ENCODE measurements at places on chromosomes 2 and 18. TPM values are rescaled to one million over a fixed set of nuclear protein-coding genes. Genes with fewer than 3 reads are reported as not detected.
A peak's percentile ranks its signal among the peaks of the same experiment; 100 is the strongest.

SLC16A14 gene
- 0.37 TPM for total RNA-seq

- H3K4me3 ChIP-seq: no peak overlapping the region
- H3K36me3 ChIP-seq: peaks cover 11% of the 10 kb centered on the region
- peaks cover 41% of the 10 kb centered on the region for H3K4me1 ChIP-seq
- no peak for DNase-seq
- no peaks in the 10 kb centered on the region for H3K27me3 ChIP-seq
Observed at GRCh38 chr2:6934345-6934744, 17.1 kb downstream of the RNF144A start.

DNA sequence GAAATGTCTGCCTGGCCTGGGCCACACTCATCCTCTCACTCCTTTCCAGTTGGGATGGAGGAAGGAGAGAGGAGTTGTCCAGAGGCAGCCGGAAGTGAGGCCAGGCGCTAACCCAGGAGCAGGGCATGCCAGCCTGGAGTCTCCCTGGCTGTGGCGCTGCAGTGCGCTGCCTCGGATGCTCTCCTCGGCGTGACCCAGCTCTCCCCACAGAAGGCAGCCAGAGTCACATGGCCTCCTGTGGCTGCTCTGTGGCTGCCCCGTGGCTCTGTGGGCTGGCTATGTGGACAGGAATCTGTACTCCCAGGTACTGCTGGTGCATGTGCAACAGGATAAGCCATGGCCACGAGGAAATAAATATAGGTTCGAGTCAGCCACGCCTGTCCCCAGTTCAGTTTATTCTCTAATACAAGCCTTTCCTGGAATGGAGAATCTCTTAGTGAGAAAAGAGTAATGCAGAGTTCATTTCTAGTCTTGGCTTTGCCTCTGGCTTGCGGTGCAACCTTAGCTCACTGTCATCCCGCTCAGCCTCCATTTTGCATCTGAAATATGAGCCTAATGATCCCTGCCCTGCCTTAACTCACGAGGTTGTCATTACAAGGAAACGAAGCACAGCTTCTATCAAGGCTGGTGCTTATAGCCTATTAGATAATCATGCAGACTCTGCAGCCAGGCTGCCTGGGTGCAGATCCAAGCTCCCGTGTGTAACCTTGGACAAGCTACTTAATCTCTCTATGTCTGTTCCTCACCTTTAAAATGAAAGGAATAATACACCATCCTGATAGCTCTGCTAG is 106.3 kb downstream of the ANTXR1 start:
- H3K4me1 ChIP-seq: no peaks in the 10 kb centered on the region
- DNase-seq: no peak
- H3K36me3 ChIP-seq: no peaks in the 10 kb centered on the region
- H3K27me3 ChIP-seq: peaks cover 23% of the 10 kb centered on the region

GRCh38 chr2:100813527-100813926 is 6.4 kb upstream of the NPAS2 start:
- peaks cover 16% of the 10 kb centered on the region for H3K27me3 ChIP-seq
- DNase-seq: no peak
- peak overlapping the region; percentile 31 for H3K4me3 ChIP-seq
- no peaks in the 10 kb centered on the region for H3K36me3 ChIP-seq
- peaks cover 41% of the 10 kb centered on the region for H3K4me1 ChIP-seq

TSGA10 gene
- total RNA-seq: 14.4 TPM

- H3K4me3 ChIP-seq: no peak overlapping the region
- peaks cover 7% of the 10 kb centered on the region for H3K36me3 ChIP-seq
- H3K4me1 ChIP-seq: peaks cover 15% of the 10 kb centered on the region
- DNase-seq: no peak
- peaks cover 10% of the 10 kb centered on the region for H3K27me3 ChIP-seq
- no peak overlapping the region for H3K27ac ChIP-seq
Observed at GRCh38 chr2:8115456-8115855, 566.4 kb upstream of the ID2 start.

DNA sequence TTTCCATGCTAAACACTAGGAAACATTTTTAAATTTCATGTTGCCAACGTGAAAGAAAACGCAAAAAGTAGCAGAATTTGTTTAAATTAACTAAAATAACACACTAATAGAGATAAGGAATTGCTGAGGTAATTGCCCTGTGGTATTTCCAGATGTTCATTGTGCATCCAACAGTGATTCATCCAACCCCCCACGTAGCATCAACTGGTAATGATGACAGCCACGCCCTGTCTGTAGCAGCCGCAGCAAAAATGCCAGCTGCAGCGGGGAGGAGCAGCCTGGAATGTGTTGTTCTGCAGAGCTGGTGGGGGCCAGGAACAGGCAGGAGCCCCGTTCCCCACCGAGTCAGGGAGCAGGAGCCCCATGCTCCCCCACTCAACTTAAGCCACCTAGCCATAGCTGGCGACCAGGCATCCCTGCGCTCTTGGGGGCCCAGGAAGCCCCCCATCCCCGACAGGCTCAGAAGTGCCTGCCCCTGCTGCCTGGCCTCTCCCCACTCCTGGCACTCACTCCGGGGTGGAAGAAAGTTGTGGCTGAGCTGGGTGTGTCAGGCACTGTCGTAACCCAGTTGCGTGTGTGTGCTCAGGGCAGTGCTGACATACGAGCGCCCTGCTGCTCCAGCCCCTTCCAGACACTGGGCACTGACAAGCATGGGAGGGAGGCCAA is 695.1 kb upstream of the ACVR2A start:
- no peaks in the 10 kb centered on the region for H3K27me3 ChIP-seq
- H3K36me3 ChIP-seq: peaks cover 5% of the 10 kb centered on the region
- H3K4me3 ChIP-seq: no peak overlapping the region
- no peak for DNase-seq
- no peaks in the 10 kb centered on the region for H3K4me1 ChIP-seq

DNA sequence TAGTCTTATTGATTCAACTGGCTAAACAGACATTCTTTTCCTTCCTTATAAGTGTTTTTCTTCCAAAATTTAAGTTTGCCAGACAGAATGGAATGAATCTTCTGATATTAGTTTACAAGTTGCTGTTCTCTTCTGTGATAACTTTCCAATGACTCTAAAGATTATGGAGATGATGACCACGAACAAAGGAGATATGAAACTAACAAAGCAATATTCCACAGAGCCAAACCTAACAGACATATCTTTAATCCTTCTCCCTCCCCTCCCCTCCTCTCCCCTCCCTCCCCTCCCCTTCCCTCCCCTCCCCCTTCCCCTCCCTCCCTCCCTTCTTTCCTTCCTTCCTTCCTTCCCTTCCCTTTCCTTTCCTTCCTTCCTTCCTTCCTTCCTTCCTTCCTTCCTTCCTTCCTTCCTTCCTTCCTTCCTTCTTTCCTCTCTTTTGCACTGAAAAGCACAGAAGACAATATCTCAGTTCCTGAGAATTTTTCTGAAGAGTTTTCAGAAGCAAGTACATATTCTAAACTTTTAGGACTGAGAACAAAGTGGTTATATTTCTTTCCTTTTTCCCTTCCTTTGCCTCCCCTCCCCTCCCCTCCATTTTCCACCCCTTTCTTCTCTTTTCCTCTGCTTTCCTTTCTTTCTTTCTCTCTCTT is 89.9 kb downstream of the KCNH7 start:
- DNase-seq: no peak
- H3K4me3 ChIP-seq: no peak overlapping the region
- no peaks in the 10 kb centered on the region for H3K36me3 ChIP-seq
- no peaks in the 10 kb centered on the region for H3K4me1 ChIP-seq
- no peak overlapping the region for H3K27ac ChIP-seq

- no peak overlapping the region for H3K4me3 ChIP-seq
- H3K4me1 ChIP-seq: no peaks in the 10 kb centered on the region
- DNase-seq: no peak
- no peak overlapping the region for H3K27ac ChIP-seq
Observed at GRCh38 chr2:221477714-221478484, 94.2 kb downstream of the EPHA4 start.

CYP26B1 gene
- total RNA-seq: not detected

TRABD2A gene
- total RNA-seq: 35.1 TPM

QPCT gene
- 0.70 TPM for total RNA-seq

- no peak overlapping the region for H3K4me3 ChIP-seq
- H3K27me3 ChIP-seq: no peaks in the 10 kb centered on the region
- DNase-seq: peak; percentile 59
- H3K4me1 ChIP-seq: no peaks in the 10 kb centered on the region
Observed at GRCh38 chr2:74876081-74876886, 42.4 kb downstream of the HK2 start.

- no peaks in the 10 kb centered on the region for H3K27me3 ChIP-seq
- no peak overlapping the region for H3K27ac ChIP-seq
- H3K4me3 ChIP-seq: no peak overlapping the region
- no peaks in the 10 kb centered on the region for H3K36me3 ChIP-seq
- no peaks in the 10 kb centered on the region for H3K4me1 ChIP-seq
Observed at GRCh38 chr2:164554487-164554886, 66.8 kb downstream of the GRB14 start.

WNT6 gene
- 0.19 TPM for total RNA-seq

DNA sequence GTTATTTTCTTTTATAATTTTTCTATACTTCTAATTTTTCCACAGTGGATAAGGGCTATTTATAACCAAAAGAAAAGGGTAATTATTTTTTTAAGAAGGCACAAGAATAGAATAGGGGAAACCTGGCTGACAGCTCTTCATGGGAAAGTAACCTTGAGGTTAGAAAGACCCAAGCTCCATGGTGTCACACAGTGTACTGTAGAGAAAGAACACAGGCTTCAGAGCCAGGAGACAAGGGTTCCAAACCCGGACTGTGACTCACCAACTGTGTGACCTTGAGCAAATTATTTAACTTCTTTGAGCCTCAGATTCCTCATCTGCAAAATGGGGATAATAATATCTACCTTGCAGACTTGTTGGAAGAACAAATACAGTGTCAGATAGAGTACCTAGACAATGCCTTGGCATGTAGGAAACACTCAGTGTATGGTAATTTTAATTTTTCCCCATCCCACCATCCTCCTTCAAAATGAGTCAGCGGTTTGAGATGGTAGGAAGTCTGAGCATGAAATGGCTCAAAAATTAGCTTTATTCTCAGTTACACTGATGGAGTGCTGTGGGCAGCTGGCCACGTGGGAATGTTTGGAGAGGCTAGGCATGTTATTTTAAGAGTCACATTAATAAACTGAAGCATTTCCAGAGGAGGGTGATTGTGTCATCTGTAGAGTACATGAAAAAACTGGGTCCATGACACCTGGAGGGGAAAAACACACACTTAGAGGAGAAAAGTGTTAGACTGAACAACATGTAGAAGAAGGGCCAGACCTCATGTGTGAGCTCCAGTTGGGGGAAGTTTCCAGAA is 36.7 kb downstream of the TMEM37 start:
- peaks cover 6% of the 10 kb centered on the region for H3K4me1 ChIP-seq
- DNase-seq: no peak
- no peak overlapping the region for H3K27ac ChIP-seq

DNA sequence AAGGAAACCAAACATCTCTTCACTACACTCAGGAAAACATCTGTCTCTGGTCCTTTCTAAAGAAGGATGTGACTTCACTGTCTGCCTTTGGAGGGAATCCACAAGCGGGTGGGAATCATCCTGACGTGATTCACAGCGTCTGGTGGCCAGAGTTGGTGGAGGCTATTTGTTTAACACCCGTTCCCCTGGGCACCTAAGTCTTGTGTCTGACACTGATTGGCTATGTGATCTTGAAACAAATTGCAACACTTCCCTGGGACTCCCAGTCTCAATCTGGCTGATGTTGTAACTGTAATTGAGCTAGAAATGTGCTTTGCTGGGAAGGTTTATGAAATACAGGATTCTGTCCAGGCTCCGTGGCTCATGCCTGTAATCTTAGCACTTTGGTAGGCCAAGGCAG is 28.8 kb upstream of the SIX3 start:
- H3K27me3 ChIP-seq: peaks cover 24% of the 10 kb centered on the region
- H3K4me1 ChIP-seq: no peaks in the 10 kb centered on the region
- no peak for DNase-seq
- peaks cover 3% of the 10 kb centered on the region for H3K36me3 ChIP-seq

- no peak for DNase-seq
- H3K36me3 ChIP-seq: peaks cover 6% of the 10 kb centered on the region
- no peaks in the 10 kb centered on the region for H3K4me1 ChIP-seq
Observed at GRCh38 chr18:37144921-37145320, 316.0 kb downstream of the KIAA1328 start.

DNA sequence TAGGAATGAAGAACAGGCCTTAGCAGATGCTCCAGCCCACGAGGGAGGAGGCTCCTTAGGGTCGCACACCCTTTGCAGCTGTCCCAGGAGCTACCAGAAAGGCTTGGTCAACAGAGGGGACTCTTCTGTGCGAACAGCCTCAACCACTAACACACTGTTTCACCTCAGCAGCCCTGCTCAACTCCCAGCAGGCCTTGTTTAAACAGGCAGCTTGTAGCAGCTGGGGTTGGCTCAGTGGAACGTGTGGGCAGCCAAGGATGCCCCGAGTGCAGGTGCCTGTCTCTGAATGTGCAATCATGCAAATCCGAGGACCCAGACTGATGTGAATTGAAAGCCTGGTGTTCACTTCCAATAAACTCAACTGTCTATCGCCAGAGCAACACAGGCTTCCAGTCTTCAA is 88.7 kb upstream of the CXCR4 start:
- peak overlapping the region; percentile 37 for H3K4me3 ChIP-seq
